ENCODE measurements at places on chromosomes 3 and 15. TPM values are rescaled to one million over a fixed set of nuclear protein-coding genes. Genes with fewer than 3 reads are reported as not detected.

The GOLGA8T gene
- not detected for total RNA-seq

The CAMP gene
- not detected for total RNA-seq

The DNAJC19 gene
- 68.6 TPM for total RNA-seq

The ADPRH gene
- 8.6 TPM for total RNA-seq

The DAPK2 gene
- 0.87 TPM for total RNA-seq

The CCR8 gene
- total RNA-seq: 0.51 TPM

The FYCO1 gene
- 13.7 TPM for total RNA-seq

The AGBL1 gene
- 0.10 TPM for total RNA-seq

The TGM5 gene
- total RNA-seq: not detected

The CHST13 gene
- total RNA-seq: not detected

The CCK gene
- not detected for total RNA-seq

The CCDC80 gene
- not detected for total RNA-seq

The LMAN1L gene
- not detected for total RNA-seq

The LCTL gene
- total RNA-seq: not detected

The OXTR gene
- total RNA-seq: 0.64 TPM

The MUC20 gene
- total RNA-seq: 0.78 TPM

The PTPN23 gene
- total RNA-seq: 29.7 TPM

The STX19 gene
- total RNA-seq: not detected

The INSYN1 gene
- not detected for total RNA-seq

The AHSG gene
- not detected for total RNA-seq

The ESYT3 gene
- 0.19 TPM for total RNA-seq

The CCDC51 gene
- total RNA-seq: 24.3 TPM

The MRPL3 gene
- total RNA-seq: 146 TPM

The CNTN3 gene
- total RNA-seq: not detected

The ROBO2 gene
- total RNA-seq: not detected

The ACKR4 gene
- not detected for total RNA-seq

The UACA gene
- 3.8 TPM for total RNA-seq

The SLC12A1 gene
- not detected for total RNA-seq

The ZNF660 gene
- 0.10 TPM for total RNA-seq

The GHSR gene
- not detected for total RNA-seq

The EFCAB12 gene
- 0.45 TPM for total RNA-seq

The ERC2 gene
- total RNA-seq: not detected

The SPTSSB gene
- total RNA-seq: not detected

The ST3GAL6 gene
- total RNA-seq: not detected

The KBTBD12 gene
- not detected for total RNA-seq

The DUOXA2 gene
- total RNA-seq: not detected

The NPAP1 gene
- not detected for total RNA-seq

The SLC22A14 gene
- total RNA-seq: not detected

The MAP6D1 gene
- 0.70 TPM for total RNA-seq

All from activated CD4-positive, alpha-beta memory T cell treated with anti-CD3 and anti-CD28 coated beads for 36 hours (primary cell).